ENCODE measurements at places on chromosomes 16 and 17.
A peak's percentile ranks its signal among the peaks of the same experiment; 100 is the strongest.

- no peak for DNase-seq
Measured at GRCh38 chr17:58312829-58313228, 15.8 kb downstream of the TSPOAP1 start.

DNA sequence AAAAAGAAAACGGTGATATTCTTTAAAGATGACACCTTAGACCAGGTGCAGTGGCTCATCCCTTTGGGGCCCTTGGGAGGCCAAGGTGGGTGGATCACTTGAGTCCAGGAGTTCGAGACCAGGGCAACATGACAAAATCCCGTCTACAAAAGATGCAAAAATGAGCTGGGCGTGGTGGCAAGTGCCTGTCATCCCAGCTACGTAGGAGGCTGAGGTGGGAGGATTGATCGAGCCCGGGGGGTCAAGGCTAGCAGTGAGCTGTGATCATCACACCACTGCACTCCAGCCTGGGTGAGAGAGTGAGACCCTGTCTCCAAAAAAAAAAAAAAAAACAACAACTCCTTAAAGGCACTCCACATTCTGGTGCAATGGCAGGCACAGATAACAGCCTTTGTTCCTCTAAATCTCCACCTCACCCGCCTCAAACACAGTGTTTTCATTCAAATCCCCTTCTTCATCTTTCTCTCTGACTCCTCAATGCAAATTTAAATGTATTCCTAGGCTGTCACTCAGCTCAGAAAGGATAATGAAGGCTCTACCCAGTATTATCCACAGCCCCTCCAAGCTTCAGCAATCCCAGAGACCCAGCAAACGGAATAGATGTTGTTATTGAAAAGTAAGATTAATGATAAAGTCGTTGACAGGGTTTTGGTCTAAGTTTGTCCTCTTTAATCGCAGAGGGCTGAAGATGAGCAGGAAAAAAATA lies 56.2 kb upstream of the CACNG5 start:
- DNase-seq = no peak

- no peak for DNase-seq
Measured at GRCh38 chr17:5282642-5283217, 646 bp downstream of the RABEP1 start.

DNA sequence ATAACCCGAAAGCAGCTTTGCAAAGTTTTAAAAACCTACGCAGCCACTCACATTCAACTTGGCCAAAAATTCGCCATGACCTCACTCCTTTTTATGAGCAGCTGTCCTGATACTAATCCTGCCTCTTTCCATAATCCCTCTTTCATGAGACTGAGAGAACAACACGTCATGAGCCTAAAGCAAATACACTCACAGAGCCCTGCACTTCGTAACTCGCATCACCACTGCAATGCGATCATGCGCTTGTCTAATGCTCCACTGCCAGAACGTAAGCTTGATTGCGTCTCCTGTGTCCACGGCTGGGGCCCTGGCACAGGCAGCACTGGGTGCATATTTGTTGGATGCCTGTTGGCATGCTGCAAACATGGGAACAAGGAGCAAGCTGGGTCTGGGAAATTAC lies 36.2 kb downstream of the CDRT4 start:
- DNase-seq = no peak

- no peak for DNase-seq
Measured at GRCh38 chr17:73469311-73469710, 157.5 kb upstream of the CDC42EP4 start.

DNA sequence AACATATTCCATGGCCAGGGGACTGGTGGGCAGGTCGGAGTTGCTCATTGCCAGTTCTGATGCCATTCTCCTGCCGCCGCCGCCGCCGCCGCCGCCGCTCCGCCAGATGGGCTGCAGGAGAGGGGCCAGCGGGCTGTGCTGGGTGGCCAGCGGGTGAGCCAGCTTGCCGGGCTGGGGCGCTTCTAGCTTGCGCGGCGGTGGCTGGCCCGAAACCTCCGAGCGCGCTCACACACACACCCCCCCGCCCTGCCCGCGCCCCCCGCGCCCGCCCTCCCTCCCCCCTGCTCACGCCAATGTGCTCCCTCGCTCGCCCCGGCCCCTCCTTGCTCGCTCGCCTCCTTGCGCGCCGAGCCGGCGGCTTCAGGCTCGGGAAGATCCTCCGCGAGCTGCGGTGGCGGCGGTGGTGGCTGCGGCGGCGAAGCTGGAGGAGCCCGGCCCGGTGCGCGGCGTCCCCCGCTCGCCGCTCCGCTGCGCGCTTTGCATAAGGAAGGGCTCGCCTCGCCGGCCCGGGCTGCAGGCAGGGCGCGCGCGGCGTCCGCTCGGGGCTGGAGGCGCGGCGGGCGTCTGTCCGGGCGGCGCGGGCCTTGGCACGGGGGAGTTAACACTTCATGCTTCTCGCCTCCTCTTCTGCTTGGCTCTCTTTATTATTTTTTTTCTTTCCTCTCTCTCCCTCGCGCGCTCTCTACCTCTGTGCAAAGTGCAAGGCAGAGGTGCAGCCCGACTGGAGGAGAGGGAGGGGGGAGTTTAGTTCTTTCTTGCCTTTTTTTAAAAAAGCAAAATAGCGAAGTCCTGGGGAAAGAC lies 500 bp downstream of the MAF start:
- peak; percentile 13 for DNase-seq

DNA sequence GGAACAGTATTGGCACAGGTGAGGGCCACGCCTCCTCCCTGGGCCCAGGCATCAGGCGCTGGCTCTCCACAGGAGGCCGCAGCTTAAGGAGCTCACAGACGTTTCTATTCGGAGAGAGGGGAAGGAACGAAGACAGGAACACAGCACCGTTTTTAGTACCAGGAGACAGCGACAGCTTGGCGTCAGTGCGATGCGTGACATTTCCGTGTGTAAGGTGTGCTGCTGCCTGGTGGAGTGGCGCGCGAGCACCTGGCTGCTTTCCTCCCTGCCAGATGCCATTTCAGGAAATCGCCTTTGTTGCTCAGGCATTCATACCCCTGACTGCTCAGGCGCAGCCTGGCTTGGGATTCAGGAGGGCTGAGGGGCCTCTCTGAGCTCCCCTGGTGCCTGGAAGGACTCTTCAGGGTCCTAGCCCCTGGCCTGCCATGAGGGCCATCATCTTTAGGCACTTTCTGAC lies 367.5 kb downstream of the CPPED1 start:
- DNase-seq = no peak

- DNase-seq = no peak
Measured at GRCh38 chr16:58009856-58010416, 8.7 kb downstream of the USB1 start.

GRCh38 chr17:28818819-28819221 lies 23.8 kb downstream of the FAM222B start:
- DNase-seq = no peak

DNA sequence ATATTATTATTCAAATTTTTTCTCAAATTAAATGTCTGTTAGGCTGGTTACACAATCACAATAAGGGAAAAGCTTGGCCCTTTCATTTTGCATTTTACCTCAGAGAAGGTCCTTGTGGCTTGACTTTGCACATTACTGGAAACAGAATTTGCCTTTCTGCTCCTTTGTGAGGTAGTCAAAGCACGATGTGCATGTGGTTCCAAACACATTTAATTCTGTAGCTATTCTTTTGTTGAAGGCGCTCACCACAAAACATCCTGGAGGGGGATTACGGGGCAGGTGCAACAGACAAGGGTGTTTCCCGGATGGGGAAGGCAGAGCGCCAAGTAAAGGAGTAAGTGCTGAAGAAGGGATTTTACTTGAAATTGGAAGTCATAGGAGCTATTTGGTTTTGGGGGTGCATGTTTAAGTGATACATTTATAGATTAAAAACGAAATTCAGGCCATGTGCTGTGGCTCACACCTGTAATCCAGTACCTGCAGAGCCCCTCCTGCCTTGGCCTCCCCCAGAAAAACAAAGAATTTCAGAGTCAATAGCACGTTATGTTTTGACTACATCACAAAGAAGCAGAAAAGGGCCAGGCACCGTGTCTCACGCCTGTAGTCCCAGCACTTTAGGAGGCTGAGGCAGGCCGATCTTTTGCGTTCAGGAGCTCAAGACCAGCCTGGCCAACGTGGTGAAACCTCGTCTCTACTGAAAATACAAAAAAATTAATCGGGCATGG lies 31.2 kb upstream of the TENT4B start:
- no peak for DNase-seq

DNA sequence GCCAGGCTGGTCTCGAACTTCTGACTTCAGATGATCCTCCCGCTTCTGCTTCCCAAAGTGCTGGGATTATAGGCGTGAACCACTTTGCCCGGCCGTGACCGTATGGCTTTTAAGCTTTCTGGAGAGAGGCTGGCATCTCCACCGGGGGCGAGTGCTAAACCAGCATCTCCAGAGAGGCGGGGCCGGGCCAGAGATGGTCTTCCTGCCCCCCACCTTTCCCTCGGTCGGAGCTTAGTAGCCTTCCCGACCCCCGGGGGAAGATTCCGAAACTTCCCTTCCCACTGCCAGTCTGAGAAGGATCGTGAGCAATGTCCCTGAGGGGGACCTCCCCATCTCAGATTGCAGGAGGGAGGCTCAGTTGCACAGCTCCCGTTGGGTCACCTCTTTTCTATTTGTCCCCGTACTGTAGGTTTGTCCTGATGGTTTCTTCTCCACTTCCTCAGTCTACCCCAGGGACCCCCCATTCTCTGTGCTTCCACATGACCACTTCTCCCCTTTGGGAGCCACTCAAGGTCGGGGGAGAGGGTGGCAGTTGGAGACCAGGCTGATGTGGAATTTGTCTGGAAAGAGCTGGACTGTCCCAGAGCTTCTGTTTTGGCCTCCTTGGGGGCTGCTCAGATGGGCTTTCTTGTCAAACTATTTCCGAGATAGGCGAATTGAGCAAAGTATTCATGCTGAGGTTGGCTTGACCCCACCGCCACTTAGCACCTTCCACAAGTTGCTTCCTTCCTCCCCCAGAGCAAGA lies 18.2 kb downstream of the IGF2BP1 start:
- no peak for DNase-seq

DNA sequence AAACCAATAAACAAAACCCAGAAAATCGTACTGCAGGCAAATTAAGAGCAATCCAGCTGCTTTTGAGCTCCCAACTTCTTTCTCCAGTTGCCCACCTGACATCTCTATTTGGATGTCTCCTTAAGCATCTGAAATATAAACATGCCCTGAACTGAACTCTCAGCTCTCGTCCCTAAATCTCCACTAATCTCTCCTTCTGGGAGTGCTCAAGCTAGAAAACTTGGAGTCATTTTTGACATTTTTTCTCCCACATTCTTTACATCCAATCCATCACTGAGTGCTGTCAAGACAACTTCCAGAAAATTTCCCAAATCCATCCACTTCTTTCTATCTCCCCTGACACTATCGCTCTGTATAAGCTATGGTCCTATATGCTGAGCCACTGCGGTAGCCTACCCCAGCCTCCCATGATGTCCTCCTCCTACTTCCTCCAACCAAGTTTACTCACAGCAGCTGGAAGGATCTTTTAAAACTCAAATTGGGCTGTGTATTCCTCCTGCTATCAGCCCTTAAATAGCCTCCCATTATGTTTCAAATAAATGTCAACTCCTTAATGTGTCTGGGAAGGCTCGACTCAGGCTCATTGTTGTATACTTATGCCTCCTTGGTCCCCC lies 53.1 kb downstream of the HS3ST3B1 start:
- DNase-seq = no peak

GRCh38 chr17:68169840-68170239 lies 78.0 kb upstream of the AMZ2 start:
- DNase-seq = no peak

DNA sequence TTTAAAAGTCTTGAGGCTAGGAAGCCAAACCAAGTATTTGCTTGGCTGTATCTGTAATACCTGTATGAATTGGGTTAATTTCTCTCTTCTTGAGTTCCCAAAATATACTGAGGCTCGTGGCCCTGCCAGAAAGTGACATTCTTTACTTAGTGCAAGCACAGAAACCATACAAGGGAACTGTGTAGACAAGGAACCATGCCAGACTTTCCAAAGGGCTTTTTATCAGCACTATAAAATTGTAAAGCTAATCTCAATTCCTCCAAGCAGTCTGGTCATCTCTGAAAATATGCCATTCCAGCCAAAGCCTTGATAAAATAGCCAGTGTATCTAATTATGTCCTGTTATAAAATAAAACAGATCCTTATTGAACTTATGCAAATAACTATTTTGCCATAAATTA lies 7.2 kb upstream of the CRYM start:
- no peak for DNase-seq

DNA sequence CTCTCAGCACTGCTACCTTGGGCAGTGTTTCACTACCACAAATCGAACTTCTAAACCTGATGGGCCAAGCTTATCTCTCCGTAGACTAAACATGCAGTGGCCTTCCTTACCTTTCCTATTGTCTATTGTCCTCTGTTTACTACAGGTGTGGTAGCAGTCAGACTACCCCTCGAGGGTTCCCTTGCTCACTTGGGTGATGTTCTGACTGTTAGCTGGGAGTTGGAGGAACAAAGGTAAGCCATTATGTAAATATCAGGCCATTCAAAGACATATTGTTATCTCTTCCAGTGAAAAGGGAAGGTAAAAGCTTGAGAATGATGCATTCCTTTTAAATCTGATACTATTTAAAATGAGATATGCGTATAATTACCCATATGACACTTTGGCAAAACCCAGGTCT lies 828.3 kb upstream of the EEF2KMT start:
- no peak for DNase-seq

- DNase-seq = no peak
Measured at GRCh38 chr17:38591759-38592241, 14.0 kb downstream of the SRCIN1 start.
